ENCODE measurements at places on chromosomes 6 and 20.

DNA sequence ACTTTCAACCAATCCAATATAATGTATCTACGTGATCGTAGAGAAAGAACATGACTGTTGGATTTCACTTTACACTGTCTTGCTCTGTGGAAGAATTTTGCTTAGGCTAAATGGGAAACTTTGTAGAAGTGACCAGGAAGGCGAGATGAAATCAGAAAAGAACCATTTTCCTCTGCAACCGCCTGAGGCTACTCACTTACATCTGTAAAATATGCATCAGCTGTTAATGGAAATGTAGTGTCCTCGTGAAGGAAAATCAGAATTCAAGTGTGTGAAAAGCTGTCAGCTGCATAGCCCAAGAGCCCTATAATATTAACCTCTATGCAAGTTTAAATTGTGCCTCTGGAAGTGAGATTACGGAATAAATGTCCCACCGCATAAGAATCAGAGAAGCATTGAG is 277.9 kb downstream of the C6orf118 start:
- no peak for DNase-seq

GRCh38 chr6:11542863-11543262 is 5.3 kb downstream of the TMEM170B start:
- DNase-seq: no peak

DNA sequence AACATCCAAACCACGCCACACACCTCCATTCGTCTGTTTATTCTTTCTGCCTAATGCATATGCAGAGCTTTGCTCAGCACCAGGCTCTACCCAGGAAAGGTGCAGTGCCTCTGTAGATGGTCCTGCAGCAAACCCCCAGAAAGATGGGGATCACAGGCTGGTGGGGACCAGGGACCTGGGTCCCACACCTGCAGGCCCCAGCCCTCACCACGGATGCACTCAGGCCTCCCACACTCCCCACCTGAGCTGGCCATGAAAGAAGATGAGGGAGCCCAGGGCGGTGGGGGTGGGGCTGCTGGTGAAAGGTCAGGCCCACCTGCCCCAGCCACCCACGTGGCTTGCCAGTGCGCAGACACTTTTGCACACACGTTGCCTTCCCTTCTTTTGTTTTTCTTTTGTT is 217.7 kb downstream of the TAF4 start:
- DNase-seq: no peak

- DNase-seq: no peak
Measured at GRCh38 chr20:33803921-33804337, 7.2 kb upstream of the CHMP4B start.

Measured in NT2/D1 (cell line).